ENCODE measurements at places on chromosomes 3 and 15.

- DNase-seq = no peak
Measured at GRCh38 chr15:23596736-23597135, 31.3 kb downstream of the MKRN3 start.

DNA sequence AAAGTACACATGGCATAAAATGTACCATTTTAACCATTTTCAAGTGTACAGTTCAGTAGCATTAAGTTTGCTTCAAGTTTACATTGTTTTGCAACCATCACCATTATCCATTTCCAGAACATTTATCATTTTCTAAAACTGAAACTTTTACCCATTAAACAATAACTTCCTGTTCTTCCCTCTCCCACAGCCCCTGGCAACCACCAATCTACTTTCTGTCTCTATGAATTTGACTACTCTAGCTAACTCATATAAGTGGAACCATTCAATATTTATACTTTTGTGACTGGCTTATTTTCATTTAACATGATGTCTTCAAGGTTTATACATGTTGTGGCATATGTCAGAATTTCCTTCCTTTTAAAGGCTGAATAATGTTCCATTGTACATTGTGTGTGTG, 19.9 kb downstream of the TMEM62 start:
- DNase-seq = no peak

GRCh38 chr3:70974747-70975146, 608.8 kb downstream of the FOXP1 start:
- no peak for DNase-seq

DNA sequence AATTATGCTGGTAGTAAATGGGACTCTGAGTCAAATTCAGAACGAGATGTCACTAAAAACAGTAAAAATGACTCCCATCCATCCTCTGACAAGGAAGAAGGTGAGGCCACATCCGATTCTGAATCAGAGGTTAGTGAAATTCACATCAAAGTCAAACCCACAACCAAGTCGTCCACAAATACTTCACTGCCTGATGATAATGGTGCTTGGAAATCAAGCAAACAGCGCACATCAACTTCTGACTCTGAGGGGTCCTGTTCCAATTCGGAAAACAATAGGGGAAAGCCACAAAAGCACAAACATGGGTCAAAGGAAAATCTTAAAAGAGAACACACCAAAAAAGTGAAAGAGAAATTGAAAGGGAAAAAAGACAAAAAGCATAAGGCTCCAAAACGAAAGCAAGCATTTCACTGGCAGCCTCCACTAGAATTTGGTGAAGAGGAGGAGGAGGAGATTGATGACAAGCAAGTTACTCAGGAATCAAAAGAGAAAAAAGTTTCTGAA, 15.1 kb upstream of the ZBTB47 start:
- peak; percentile 47 for DNase-seq

Data from CD4-positive, alpha-beta T cell treated with Interleukin-6 for 4 hours (primary cell).